ENCODE measurements at places on chromosomes 7 and 10. TPM values are rescaled to one million over a fixed set of nuclear protein-coding genes. Genes with fewer than 3 reads are reported as not detected.

Gene STAMBPL1
- total RNA-seq, result 5.2 TPM

Gene UBN2
- total RNA-seq, result 1.7 TPM

Gene ZNF239
- 1.3 TPM for total RNA-seq

Gene CPVL
- total RNA-seq, result 0.23 TPM

Gene OR2A12
- not detected for total RNA-seq

Gene HOXA10
- 1.1 TPM for total RNA-seq

Gene ASB13
- 14.1 TPM for total RNA-seq

Gene CDHR3
- 1.8 TPM for total RNA-seq

Gene MINDY3
- total RNA-seq, result 24.2 TPM
